Activated gamma-delta T cell treated with anti-CD3 and anti-CD28 coated beads, Interleukin-2, amount 50 U/mL, for 16 hours (primary cell): ENCODE measurements at places on chromosomes 4 and X.
A peak's percentile ranks its signal among the peaks of the same experiment; 100 is the strongest.

DNA sequence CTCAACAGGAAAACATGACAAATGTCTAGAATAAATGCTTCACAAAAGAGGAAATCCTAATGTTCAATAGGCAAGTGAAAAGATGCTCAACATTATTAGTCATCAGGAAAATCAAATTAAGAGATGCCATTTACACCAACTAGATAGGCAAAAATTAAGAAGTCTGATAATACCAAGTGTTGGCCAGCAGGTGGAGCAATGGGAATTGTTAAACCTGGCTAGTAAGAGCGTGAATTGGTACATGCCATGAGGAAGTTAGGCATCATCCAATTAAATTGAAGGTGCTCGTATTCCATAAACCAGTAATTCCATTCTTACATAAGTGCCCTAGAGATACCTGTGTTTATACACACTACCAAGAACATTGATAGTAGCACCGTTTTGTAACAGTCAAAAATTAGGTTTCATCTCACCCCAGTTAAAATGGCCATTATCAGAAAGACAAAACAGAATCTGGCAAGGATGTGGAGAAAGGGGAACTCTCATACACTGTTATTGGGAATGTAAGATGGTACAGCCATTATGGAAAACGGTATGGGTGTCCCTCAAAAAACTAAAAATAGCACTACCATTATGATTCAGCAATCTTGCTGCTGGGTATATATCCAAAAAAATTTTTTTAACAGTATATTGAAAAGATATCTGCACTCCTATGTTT is 14.0 kb upstream of the ZCCHC18 start:
- DNase-seq: peak; percentile 20

- DNase-seq: peak; percentile 19
Observed at GRCh38 chrX:79161655-79162054, 17.2 kb downstream of the GPR174 start.

DNA sequence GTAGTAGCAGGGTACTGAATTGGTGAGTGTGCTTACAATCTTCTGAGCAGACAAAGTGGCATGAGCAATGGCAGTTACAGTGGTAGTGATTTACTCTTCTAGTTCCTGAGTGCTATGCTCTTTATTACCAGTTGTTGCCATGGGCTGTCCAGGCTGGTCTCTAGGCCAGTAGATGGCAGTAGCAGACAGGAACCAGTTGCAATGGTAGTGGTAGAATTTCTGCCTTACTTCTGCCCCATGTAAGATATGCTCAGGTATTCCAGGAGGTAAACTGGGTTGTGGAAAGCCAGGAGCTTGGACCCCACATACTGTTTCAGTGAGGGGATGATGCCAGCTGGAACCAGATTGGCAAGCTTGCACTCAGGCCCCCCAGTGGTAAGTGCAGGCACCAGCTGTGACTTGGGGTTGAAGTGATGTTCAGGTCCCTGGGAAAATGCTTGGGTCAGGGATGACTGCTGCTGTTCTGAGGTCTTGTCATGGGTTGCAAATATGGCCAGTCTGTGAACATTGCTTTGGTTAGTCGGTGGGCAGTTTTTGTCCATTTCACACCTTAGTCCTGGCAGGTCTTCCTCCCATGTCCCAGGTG is 63.0 kb upstream of the ZXDB start:
- DNase-seq: no peak

DNA sequence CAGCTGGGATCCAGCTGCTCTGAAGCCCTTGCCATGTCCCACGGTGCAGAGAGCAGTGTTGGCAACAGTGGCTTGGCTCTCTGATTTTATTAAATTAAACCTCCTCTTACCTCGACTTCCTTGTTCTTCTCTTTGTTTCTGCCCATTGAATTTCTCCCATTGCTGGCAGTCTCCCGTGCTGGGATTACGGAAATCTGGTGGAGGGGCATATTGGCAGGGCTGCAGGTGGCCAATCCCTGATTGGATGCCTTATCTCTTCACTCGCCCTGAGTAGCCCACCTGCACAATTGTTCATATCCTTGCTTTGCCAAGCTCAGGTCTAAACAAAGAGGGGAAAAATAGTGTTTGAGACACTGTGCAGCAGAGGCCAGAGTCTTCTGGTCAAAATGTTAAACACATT is 493.9 kb downstream of the TMA16 start:
- no peak for DNase-seq

- DNase-seq: no peak
Observed at GRCh38 chr4:7660176-7661039, 225.7 kb upstream of the PSAPL1 start.

DNA sequence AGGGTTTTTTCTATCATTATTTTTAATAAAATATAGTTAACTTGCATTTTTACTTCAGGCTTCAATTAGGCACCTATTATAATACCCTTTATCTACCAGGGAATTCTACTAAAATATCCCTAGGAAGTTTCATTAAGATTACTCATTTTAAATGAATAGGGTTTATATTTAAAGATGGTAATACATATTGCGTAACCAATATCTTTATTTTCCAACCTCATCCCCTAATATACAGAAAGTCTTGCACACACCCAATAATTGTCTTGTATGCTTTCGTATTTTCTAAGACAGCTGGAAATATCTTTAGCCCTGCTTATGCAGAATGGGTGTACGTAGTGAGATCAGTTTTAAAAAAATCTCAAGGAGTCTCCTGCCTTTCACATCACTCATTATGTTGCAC is 1186.8 kb downstream of the TECRL start:
- DNase-seq: no peak

DNA sequence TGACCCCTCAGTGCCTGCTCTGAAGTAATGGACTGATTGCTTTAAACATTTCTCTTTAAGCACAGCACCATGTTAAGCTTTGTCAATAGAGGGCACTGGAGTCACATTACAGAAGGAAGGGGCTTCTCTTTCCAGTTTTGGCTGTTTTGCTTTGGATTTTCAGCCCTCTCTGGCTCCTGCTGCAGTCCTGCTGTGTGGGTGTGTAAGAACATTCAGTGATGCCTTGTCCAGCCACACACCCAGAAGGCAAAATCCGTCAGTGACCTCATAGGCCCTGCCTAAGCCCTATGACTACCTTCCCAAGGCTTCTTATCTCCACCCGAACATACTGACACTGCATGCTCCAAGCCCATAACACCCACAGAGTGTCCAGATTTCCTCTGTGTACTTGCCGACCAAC is 215.3 kb upstream of the CTSO start:
- no peak for DNase-seq

- DNase-seq: no peak
Observed at GRCh38 chrX:94366616-94367015, 692.6 kb downstream of the FAM133A start.

- no peak for DNase-seq
Observed at GRCh38 chr4:20723019-20723418, 22.8 kb downstream of the PACRGL start.

DNA sequence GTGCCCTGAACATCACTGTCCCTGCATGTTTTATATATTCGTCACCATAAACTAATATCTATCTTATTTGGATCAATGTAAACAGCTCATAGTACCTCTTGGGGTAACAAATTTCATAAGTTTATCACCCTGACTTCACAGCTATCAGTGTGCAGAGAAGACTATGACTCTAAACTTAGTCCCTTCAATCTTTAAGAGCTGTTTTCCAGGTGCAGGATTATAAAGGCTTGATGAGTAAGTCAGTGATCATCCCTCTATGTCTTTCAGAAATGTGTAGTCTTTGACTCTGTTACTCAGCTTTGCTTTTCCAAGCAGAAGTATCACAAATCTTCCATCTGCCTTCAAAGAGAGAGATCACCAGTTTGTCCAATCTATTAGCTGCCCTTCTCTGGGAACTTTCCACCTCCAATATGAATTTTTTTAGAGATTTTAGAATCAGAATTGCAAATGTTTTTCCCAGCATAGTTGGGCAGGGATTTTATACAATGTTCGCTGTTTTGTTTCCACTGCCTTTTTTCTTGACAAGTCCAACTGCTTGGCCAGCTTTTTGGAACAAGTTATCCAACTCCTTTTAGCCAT is 45.1 kb upstream of the TSPAN7 start:
- DNase-seq: no peak

- DNase-seq: no peak
Observed at GRCh38 chr4:88147799-88148217, 10.6 kb downstream of the ABCG2 start.

DNA sequence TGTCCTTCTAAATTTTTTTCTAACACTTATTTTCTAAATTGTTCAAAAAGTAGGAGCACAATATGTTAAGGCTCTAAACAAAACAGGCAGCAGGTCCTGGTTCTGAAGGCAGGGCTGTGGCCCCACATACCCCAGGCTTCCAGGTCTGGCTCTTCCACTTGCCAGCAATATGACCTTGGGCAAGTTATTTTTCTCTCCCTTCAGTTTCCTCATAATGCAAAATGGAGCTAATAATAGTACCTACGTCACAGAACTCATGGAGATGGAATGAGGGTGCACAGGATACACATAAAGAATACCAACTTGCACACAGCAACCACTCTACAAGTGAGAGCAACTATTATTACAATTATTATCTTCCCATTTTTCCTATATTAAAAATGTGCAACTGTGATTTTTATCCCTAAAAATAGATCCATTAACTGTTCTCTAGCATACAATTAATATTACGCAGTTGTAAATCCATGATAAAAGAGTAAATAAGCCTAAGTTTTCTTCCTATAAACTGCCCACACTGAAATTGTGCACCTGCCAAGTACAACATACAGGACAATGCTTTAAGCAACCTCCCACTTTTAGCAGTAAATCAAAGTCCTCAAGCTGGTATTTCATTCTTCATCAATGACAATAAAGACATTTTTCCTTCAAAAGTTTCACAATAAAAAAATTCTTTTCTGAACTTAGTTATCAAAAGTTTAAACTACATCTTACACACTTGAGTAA is 27.0 kb downstream of the OTUD4 start:
- DNase-seq: no peak

- DNase-seq: no peak
Observed at GRCh38 chr4:42914937-42915336, 22.4 kb downstream of the GRXCR1 start.
